ENCODE measurements at places on chromosomes 3 and 15.

DNA sequence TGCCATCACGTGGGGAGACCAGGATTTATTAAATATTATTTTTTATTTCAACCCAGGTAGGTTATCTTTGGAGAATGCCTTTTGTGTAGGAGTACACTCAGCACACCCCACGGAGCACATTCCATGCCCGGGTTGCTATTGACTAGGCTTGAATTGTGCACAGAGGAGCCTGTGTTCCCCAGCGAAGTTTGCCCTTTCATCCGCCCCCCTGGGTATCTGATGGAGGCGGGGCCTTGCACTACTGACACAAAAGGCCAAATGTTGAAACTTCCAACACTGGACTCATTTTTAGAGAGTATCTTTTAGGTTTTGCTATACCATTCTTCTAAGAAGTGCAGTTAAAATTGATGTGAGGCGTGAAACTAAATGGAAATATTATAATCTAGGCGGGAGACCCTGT lies 39.3 kb upstream of the PPP4R2 start:
- DNase-seq = no peak

DNA sequence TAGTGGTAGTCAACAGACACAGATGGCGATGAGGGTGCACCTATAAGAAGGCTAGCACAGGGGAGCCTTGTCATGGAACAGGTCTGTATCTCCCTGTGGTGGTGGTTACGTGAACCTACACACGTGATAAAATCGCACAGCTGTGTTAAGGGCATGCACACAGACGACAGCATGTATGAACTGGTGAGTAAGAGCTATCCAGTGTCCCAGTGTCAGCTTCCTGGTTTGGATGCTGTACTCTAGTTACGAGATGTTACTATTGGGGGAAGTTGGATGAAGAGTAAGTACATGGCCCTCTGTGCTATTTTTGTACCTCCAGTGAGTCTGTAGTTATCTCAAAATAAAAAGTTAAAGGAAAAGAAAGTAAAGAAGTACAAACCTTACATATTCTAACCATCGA lies 38.2 kb downstream of the MTMR10 start:
- no peak for DNase-seq

DNA sequence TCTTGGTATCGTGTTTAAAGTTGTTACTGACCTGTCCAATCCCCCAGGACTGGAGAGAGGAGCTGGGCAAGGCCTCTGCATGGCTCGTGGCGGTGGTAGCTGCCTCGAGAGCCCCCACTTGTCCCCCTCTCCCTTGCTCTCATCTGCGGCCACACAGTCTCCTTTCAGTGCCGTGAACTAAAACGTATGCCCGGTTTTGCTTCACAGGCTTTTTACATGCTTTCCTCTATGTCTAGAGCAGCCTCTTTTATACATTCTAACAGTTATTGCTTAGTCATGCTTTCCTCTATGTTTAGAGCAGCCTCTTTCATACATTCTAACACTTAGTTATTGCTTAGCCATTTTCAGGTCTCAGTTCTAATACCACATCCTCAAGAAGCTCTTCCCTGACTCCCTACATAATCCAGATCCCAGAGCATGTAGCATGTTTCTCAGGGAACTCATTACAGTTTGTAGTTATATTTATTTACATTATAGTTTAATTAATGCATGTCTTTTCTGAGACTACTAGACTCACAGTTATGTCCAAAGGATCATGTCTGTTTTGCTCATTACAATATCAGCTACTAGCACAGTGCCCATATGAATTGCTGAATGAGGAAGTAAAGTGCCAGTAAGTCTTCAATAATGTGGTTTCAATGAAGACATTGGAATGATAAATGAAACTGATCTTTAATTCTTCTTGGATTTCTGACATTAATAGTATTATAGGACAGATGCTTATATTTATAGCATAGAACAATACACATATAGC lies 66.5 kb upstream of the TBL1XR1 start:
- DNase-seq = no peak

- DNase-seq = no peak
These were observed 46.3 kb upstream of the CDV3 start for GRCh38 chr3:133527081-133527715.

DNA sequence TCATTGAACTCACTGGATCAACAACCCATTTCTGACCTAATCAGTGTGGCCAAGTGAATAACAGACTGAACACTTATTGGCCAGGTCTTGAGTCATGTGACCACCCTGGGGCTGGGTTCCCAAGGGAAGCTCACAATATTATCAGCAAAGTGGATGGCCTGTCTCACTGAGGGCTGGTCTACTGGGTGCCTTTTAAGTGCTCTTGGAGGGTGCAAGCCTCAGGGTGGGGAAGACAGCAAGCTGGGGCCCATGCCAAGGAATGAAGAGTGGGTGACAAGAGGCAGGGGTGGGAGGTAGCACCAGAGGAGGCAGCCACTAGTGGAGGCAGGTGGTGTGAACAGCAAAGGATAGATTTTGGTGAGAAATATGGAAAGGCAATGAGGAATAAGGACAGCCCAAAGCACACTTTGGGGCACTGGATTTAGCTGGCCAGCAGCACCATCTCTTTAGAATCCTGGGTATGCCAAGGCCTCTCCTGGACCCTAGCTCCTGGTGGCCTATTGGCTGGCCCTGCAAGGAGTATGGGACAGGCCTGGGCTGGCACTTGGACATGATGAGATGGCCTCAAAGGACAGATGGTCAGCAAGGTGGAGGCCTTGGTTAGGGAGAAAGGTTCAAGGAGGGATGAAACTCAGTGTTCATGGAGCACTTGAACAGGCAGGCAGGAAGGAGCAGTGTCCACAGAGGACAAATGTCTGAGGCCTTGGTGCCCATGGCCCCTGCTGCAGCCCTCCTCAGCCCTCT lies 34.2 kb downstream of the HMCES start:
- DNase-seq = no peak

- no peak for DNase-seq
These were observed 27.7 kb upstream of the SSR3 start for GRCh38 chr3:156582532-156583183.

GRCh38 chr3:100068826-100069225 lies 45.5 kb downstream of the FILIP1L start:
- DNase-seq = peak; percentile 73

- DNase-seq = no peak
These were observed 41.1 kb upstream of the AP3B2 start for GRCh38 chr15:82750831-82751180.

- no peak for DNase-seq
These were observed 43.4 kb upstream of the PCSK6 start for GRCh38 chr15:101532865-101533264.

- DNase-seq = no peak
These were observed 34.7 kb downstream of the EPHB1 start for GRCh38 chr3:134829721-134830120.

DNA sequence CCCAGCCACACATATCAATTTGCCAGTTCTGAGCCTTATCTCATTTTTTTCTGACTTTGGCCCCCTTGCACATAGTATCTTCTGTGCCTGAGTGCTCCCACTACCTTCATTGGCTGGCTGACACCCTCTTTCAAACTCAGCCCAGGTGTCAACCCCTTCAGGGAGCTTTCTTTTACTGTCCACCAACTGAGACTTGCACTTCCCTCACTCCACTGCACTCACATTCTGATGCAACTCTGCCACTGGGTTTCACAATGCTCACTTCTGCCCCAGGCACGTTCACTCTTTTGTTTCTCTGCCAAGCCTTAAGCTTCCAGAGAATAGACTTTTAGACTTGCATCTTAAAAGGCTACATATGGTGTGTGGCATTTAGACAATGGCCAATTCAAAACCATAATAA lies 101.5 kb upstream of the CBLB start:
- DNase-seq = no peak

DNA sequence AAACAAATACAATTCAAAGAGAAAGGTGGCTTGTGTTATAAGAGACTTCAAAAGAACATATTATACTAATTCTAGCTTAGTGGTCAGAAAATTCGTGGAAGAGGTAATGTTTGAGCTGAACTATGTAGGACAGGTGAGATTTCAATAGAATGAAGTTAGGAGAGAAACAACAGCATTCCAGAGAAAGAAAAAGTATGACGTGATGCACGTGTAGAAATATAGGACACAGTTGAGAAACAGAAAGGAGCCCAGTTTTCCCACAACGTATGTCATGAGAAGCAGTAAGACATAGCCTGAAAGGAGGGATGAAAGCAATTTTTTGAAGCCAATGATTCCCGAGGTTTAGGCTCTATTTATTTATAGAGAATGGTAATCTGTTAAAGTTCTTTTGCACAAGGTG lies 18.7 kb upstream of the P3H2 start:
- DNase-seq = no peak

DNA sequence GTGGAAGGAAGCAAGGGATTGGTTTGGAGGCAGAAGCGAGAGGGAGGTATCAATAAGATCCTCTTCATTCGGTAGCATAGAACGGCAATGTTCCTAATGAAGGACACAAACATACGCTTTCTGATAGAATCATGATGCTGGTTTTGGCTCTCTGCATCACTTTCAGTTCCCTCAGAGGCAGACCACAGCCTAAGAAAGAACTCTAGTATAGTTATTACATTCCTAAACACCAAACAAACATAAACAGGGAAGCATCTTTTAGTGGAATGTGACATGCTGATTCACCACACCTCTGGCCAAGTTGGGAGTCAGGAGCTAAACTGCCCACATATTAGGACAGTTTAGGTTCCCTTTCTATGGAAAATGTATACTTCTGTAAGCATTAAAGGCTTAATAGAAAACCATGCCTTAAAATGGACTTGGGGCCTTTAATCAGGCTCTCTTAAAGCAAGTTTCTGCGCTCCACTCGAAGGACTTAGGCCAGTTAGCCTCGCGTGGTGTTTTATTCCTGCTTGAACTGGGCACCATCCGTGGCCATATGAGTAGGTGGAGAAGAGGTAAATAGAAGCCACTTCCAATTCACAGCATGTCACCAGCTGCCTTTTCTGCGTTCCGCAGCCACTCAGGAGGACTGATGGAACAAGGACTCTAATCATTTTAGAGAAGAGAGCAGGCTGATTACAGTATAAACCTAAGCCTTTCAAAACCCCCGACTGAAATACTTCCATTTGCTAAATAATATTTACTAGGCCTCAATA lies 53.7 kb downstream of the CD47 start:
- no peak for DNase-seq

DNA sequence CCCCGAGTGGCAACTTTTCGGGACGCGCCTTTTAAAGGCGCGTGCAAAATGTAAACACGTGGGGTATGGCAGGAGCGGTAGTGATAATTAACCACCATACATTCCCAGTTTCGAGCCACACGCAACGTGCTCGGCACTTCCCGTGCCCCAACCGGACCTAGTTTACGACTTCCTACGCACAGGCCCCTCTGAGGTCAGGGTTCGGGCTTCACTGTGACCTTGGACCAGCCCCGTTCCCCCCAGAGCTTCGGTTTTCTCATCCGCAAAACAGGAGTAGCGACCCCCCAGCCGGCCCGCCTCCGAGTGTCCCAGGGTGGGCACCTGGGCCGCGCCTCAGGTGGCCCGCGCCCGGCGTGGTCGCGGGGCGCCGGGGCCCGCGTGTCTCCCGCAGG lies 451 bp downstream of the CHCHD4 start:
- DNase-seq = peak; percentile 42

GRCh38 chr3:175383371-175383770 lies 524.2 kb downstream of the NAALADL2 start:
- no peak for DNase-seq

DNA sequence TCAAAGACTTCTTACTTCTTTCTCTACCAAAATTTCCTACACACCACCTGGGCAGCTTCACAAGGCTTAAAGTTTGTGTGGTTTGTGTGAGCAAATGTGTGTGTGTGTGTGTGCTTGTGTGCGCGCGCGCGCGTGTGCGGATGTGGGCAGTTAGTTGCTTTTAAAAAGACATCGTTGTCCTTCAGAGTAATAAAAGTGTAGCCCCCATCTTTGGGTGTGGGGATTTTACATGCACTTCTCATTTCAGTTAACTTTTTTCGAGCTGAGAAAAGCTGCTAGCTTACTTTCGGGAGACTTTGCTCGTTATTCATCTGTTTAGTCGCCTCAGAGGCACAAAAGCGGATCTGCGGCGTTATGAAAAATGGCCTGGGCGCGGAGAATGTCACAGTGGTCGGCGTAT lies 36.0 kb downstream of the ZIC4 start:
- DNase-seq = no peak

DNA sequence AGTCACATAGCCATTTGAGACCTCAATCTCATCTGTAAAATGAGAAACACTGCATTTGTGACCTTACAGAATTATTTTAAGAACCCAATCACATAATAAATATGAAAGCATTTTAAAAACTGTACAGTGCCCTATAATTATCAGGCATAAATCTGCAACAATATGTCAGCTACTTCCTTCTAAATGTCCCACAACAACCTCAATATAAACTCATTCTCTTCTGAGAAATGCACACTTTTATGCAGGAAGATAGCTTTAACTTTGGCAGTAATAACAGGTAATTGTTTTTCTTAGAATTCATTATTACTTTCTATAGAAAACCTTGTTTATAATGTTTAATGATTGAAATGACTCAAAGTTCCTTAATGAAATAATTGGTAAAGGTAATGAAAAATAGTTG lies 400.7 kb upstream of the AGTR1 start:
- no peak for DNase-seq

- DNase-seq = no peak
These were observed 19.2 kb upstream of the SCAMP5 start for GRCh38 chr15:74976159-74976558.

- no peak for DNase-seq
These were observed 32.1 kb upstream of the GOLGB1 start for GRCh38 chr3:121781611-121782010.

GRCh38 chr3:168407381-168407780 lies 311.7 kb upstream of the GOLIM4 start:
- no peak for DNase-seq

DNA sequence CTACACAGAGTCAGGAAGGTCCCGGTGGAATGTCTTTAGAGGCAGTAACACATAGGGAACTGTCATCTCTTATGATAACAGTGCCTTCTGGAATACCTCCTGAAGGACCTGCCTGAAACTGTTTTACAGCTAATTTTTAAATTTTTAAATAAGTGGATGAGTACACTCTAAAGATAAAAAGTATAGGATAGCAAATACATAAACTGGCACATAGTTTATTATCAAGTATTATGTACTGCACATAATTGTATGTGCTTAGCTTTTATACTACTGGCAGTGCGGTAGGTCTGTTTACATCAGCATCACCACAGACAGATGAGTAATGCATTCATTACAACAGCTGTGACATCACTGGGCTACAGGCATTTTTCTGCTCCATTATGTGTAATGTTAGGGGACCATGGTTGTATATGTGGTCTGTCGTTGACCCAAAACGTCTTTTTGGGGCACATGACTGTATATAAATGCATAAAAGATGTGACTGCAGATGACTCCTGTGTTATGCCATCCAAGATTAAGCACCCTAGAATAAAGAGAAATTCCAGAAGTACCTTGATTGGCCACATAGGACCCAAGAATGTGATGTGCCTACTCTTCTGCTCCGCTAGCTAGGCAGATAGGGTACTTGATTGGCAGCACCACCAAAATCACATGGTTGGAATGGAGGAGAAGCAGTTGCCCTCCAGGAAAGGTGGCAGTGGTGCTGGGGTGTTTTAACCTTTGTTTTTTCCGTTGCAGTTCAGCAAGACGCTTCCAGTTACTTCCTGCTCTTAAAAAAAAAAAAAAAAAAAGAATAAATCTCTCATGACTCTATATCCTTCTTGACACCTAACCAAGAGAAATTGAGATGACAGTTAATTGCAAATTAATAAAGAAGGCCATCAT lies 3.3 kb downstream of the VPS8 start:
- DNase-seq = no peak
